Activated CD4-positive, alpha-beta T cell treated with anti-CD3 and anti-CD28 coated beads, Interleukin-2, amount 50 U/mL, for 24 hours (primary cell): ENCODE measurements at places on chromosomes 5 and 9.

DNA sequence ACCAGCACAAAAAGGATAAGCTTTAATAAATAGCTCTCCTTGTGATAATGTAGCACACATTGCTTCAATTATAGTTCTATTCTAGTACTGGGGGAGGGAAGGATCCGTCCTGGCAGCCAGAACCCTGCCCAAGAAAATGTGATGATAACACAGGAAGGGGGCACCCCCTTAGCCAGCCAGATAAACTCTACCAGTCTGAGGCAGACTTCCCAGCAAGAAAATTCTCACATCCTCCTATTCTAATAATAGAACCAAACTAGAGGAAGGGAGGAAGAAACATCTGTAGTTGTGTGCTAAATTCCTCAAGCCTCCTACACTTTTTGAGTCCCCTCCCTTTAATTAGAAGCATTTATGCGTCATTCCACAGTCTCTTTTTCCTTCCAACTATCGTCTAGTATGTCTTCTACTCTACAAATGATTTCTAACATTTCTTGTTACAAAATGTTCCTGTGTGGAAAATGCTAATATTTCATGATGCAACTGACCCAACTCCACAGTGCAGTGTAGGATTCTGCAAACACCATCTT lies 261.0 kb downstream of the SEMA5A start:
- DNase-seq, result no peak

DNA sequence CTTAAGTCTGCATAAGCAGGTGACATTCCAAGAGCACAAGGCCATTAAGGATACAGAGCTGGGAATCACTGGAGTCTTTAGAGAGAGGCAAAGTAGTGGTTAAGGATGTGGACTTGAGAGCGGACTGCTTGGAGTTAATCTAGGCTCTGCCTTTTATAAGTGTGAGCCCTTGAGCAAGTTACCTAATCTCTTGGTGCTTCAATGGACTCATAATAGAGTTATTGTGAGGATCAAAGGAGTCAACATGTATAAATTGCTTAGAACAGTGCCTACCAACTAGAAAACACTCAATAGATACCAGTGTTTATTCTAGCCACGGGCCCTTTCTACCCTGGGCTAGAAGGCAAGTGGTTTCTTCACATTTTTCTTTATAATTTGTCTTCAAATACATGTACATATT lies 819.4 kb downstream of the NR2F1-AS1 start:
- no peak for DNase-seq

- no peak for DNase-seq
Observed at GRCh38 chr5:174111287-174111973, 65.9 kb downstream of the NSG2 start.

DNA sequence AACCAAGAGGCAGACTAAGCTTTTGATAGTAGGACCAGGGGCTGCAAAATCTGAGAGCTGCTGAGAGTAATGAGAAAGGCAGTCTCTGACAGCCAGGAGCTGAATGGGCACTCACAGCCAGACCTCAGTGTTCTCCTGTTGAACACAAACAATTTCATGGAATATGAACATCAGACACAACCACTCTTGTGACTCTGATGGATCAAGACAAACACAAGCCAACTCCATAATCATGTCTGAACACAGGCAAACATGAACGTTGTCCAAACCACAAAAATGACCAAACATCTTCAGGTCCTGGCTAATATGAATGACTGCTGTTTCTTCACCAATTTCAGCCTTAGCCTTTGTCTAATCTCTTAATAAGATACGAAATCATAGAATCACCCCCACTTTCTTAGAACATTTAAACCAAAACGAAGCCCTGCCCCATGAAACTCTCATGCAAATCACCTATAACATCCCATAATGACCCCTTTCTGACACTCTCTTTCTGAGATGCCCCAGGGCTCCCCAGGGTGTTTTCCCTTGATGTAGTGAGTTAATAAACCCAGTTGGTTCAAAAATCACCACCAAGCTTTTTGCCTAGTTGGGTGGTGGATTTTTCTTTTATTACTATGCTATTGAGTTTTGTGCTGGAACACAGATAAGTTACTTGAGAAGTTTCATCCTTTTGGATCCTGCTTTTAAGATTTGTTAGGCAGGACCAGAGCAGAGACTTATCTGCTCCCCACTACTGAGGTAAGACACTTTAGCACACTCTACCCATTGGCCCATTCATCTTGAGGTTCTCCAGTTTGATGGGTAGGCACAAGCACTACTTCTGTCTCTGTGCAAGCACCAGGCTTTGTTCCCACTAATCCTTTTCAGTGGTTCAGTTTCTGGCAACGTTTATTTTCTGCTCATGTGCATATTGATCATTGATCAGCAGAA lies 5.9 kb upstream of the ERAP2 start:
- DNase-seq, result no peak

DNA sequence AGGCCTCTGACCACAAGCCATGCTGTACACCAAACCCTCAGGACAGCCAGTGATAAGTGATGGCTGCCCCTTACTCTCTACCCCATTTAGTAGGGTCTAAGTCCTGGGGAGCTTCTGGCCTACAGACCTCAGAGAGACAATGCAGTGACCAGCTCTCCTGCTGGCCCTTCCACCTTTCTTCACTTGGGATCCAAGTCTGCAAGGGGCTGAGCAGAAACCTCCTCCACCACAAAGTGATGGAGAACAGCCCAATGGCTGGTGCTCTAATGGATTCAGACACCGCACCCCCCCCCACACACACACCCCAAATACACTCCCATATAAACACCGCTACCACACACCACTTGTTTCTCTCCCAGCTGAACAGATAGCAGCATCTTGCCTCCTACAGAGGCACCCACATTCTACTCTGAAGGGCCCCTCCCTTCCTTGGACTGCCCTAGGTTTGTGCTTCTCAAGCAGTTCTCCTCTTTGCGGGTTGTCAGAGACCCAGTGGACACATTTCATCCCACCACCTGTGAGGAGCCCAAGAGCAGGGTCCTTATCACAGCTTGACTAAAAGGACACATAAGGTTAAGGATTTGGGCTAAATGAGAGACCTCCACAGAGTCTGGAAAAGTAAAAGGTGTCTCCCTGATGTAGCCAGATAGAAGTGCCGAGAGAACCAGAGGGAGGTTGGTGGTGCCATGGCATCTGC lies 1.3 kb upstream of the PDLIM4 start:
- DNase-seq, result no peak

- no peak for DNase-seq
Observed at GRCh38 chr5:155260798-155261197, 247.2 kb downstream of the KIF4B start.

- DNase-seq, result no peak
Observed at GRCh38 chr5:132546108-132546507, 2.8 kb upstream of the IL5 start.

GRCh38 chr9:118439441-118439840 lies 735.2 kb downstream of the TLR4 start:
- no peak for DNase-seq

DNA sequence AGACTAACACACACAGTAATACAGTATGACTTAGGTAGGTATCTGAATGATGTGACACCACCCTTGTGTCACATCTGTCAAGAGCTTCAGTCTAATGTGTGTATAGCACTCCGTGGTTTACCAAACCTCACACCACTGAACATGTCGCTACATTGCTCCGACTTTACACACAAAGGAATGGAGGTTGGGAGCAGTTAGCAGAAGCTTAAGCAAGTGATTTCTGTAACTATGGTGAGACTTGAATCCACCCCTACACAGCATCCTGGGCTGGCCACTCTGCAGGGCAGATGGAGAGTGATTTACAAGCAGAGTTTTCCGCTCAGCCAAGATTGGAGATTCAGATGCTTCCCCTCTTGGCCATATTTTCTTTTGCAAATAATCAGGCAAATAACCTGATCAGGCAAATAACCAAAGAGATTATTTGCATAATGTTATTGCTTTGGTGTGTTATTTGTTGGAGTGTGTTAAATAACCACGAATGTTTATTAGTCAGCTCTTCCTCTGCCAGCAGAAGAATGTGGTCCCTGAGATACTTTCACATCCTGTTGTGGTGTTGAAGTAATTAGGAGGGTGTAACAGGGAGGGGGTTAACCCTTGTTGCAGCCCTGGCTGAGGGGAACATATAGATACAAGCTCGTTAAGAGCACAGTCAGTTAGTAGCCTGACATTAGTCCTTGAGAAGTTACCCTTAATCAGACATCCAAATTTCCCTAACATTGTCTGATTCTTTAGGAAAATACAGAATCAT lies 92.8 kb downstream of the SNX18 start:
- peak; percentile 23 for DNase-seq

GRCh38 chr9:28396058-28396457 lies 822.8 kb upstream of the C9orf72 start:
- DNase-seq, result no peak

- peak; percentile 32 for DNase-seq
Observed at GRCh38 chr5:181221105-181221791, 1.8 kb upstream of the TRIM41 start.

- DNase-seq, result no peak
Observed at GRCh38 chr5:88664645-88665044, 218.3 kb downstream of the MEF2C start.

GRCh38 chr9:119487118-119487827 lies 118.0 kb upstream of the BRINP1 start:
- DNase-seq, result no peak

- no peak for DNase-seq
Observed at GRCh38 chr9:85615792-85616191, 126.0 kb downstream of the AGTPBP1 start.

DNA sequence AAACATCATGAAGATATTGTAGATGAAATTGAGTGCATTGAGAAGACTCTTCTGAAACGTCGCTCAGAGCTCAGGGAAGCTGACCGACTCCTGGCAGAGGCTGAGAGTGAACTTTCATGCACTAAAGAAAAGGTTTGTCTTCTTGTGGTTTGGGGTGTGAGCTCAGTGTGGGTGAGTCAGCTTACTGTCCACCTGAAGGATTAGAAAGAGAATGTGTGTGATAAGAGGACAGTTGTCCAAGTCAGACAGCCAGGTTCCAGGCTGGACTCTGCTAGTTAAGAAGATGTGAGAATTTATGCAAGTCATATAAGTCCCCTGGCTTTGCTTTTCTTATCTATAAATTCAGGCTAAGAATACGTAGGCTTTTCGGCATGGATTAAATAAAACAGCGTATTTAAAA lies 46.9 kb downstream of the RAB14 start:
- DNase-seq, result no peak

DNA sequence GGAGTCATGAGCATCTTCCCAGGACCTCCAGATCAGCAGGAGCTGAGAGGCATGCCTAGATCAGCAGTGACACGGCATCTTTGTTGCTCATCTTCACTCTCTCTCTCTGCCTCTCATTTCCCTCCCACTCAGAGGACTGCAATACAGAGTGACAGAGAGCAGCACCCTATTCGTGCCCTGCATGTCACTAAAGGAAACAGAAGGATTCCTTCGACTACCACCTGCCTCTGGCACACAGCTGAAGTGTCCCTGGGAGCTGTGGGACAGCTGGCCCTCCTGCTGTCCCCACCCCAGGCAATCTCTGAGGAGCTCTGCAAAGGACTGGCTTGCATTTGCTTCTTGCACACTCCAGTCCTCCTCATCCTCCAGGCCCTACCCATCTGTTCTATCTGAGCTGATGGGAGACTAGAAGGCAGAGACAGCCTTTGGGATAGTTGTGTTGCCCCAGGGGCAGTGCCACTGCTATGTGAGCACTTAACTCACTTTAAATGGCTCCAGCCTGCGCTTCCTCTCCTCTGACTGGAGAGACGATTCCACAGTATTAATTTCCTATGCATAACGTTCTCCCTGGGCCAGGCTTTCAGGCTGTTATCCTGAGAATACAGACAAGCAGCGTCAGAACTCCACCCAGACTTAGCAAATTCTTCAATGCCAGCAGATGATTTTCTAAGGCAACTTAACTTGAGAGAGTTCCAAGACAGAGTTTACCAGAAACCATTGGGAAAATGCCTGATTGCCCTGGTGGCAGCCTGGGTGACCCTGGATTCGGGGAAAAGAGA lies 167.6 kb upstream of the MAP1B start:
- no peak for DNase-seq

DNA sequence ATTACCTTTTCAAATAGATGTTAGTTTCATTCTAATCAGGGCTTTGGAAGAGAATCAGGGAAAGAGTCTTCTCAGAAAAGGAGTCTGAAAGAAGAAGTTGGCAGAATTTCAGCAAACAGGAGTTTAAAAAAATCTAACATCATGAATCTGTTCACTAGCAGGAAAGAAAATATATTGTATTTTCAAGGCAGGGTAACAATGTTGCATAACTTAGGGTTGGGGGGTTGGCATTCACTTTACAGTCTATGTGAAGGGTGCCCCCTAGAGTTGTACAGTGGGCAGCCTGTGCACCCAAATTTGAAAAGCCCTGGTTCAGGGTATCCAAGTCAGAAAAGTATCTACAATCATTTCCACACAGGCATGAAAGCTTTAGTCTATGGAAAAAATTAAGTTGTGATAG lies 348.4 kb upstream of the SLC30A5 start:
- DNase-seq, result no peak

- no peak for DNase-seq
Observed at GRCh38 chr5:118923295-118924005, 64.9 kb downstream of the DTWD2 start.

- DNase-seq, result no peak
Observed at GRCh38 chr9:73741316-73741715, 589.7 kb downstream of the ANXA1 start.

GRCh38 chr5:5141625-5142525 lies 1.7 kb downstream of the ADAMTS16 start:
- DNase-seq, result no peak

DNA sequence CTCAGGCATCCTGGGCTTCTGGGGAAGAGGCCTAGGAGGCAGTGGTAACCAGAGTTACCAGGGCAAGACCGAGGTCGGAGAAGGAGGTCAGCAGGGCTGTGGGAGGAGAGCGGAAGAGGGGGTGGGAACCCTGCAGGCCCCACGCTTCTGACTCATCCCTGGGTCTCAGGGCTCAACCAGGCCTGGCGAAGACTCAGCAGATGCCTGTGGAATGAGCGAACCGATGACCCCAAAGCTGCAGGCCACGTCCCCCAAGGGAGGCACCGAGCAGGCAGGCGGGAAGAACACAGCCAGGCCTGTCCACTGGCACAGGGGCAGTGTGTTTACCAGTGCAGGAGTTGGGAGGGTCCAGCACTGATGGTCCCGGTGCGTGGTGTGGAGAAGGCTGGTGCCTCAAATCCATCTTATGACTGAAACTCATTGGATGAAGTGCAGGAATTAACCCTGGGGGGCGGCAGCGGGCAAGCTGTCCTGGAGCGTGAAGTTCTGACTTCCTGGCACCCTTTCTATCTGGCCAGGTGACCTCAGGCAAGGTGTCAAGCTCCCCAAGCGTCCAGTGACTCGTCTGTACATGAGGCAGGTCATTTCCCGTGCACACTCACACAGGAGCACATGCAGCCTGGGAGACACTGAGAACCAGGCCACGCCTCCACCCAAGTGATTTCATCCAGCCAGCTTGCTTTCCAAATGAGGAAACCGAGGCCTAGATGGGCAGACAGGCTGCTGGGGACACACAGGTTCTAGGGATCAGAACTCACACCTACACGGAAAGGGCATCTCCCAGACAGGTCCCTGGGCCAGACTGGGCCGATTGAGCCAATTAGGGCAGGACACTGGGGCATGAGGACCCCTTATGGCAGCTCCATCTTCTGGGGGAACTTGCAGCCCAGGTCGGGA lies 69.1 kb downstream of the ADAMTS2 start:
- DNase-seq, result no peak

GRCh38 chr5:95712347-95712958 lies 18.7 kb upstream of the RHOBTB3 start:
- peak; percentile 46 for DNase-seq
